A673 (cell line): ENCODE measurements at places on chromosomes 3 and 15.

GRCh38 chr3:119662604-119663373 lies 2.4 kb upstream of the POPDC2 start:
- no peak for DNase-seq

- DNase-seq = no peak
Measured at GRCh38 chr15:96790004-96790403, 459.5 kb downstream of the NR2F2 start.

DNA sequence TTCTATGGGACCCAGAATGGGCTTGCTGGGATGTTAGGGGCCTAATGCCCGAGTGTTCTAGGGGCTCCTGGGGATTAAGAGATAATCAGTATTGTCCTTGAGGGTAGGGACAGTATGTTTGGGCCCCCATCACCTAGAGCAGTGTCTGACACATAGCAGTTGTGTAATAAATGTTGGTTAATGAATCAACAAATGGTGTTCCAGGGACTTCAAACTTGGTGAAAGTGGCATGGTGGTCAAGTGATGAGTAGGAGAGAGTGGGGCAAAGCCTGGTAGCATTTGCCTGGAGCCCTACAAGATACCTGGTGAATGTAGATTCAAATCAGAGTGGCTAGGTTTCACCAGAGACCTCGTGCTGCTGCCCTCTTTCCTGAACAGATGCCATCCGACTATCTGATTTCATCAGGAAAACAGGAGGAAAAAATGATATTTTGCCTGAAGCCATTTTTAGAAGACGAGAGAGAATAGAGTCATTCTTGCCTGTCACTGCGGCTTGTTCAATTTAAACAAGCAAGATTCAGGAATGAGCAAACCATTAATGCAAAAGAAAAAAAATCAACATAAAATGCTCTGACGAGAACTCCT lies 117.3 kb downstream of the RPL22L1 start:
- no peak for DNase-seq

- no peak for DNase-seq
Measured at GRCh38 chr15:36724493-36724892, 145.1 kb downstream of the CDIN1 start.

GRCh38 chr3:133927540-133928066 lies 31.9 kb upstream of the RAB6B start:
- DNase-seq = peak; percentile 69

- no peak for DNase-seq
Measured at GRCh38 chr15:68176601-68177000, 28.5 kb downstream of the CALML4 start.

- DNase-seq = no peak
Measured at GRCh38 chr3:195823280-195823679, 11.6 kb upstream of the MUC4 start.

GRCh38 chr3:13166243-13167063 lies 93.2 kb upstream of the IQSEC1 start:
- no peak for DNase-seq

DNA sequence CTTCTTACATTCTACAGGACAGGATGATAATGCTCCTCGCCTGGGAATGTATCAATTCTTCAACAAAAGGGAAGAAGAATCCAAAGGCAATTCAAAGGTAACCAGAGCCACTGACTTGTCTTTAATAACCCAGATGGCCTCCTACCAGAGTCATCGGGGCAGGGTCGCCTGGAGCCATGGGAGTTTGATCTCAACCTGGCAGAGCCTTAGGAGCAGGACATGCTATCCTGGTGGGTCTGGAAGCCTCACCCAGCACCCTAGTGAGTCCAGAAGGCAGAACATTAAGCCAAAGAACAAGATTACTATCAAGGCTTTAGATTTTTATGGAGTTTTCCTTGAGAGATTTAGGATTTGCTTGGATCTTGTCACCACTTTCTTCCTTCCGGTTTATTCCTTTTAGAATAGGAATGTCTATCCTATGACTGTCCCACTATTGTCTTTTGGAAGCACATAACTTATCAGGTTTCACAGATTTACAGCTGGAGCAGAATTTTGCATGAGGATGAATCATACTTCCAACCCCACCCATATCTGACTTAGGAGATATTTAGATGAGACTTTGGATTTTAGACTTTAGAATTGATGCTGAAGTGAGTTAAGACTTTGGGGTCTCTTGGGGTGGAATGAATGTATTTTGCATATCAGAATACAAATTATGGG lies 330.3 kb upstream of the GOLIM4 start:
- DNase-seq = peak; percentile 31

DNA sequence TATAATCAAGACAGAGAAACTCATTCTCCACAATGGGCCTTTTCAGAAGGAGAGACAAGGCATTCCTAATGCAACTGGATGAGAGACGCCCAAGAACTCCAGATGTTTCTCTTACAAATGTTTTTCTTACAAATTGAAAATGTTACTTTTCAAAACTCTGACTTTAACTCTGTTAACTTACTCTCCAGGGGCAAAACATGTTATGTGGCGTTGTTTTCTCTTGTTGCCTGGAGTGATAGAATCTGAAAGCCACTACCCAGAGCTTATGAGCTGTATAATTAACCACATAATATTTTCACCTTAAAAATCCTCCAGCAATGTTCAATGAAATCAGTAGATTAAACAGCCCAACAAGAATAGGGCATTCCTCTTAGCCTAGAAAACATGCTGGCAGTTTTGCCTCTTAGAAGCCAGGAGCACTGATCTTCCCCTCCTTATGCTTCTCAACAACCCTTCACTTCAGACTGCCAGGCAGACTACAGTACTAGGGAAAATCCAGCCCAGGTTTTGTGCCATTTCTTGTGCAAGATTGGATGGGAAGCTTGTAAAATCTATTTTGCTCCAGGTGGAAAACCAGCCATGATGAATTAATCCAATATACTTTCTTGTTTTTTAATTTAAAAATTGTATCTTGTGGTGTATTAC lies 186.7 kb upstream of the GADL1 start:
- no peak for DNase-seq

- DNase-seq = peak; percentile 67
Measured at GRCh38 chr3:173066044-173067004, 74.7 kb downstream of the SPATA16 start.

DNA sequence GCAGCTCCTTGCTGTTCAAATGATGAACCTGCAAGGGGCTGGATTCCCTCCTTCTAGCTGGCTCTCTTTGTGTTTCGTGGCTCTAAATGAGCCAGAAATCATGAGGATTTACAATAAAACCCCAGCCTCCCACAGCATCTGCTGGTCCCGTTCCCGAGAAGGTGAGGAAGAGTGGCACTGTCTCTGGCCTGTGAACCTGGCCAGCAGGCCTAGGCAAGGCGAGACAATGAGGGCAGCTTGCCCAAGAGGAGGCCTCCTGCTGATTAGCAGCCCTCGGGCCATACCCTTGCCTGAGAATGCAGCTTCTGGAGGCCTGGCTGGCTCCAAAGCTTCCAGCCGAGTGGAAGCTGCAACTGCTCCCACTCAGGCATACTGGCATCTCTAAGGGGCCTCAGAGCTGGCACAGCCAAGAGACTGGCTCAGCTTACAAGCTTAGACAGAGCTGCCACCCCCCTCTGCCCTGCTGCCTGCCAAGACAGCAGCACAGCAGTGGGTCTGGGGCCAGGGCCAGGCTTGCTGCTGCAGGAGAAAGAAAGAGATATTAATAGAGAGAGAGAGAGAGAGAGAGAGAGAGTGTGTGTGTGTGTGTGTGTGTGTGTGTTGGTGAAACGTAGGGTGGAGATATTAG lies 76.5 kb downstream of the HMG20A start:
- peak; percentile 93 for DNase-seq

DNA sequence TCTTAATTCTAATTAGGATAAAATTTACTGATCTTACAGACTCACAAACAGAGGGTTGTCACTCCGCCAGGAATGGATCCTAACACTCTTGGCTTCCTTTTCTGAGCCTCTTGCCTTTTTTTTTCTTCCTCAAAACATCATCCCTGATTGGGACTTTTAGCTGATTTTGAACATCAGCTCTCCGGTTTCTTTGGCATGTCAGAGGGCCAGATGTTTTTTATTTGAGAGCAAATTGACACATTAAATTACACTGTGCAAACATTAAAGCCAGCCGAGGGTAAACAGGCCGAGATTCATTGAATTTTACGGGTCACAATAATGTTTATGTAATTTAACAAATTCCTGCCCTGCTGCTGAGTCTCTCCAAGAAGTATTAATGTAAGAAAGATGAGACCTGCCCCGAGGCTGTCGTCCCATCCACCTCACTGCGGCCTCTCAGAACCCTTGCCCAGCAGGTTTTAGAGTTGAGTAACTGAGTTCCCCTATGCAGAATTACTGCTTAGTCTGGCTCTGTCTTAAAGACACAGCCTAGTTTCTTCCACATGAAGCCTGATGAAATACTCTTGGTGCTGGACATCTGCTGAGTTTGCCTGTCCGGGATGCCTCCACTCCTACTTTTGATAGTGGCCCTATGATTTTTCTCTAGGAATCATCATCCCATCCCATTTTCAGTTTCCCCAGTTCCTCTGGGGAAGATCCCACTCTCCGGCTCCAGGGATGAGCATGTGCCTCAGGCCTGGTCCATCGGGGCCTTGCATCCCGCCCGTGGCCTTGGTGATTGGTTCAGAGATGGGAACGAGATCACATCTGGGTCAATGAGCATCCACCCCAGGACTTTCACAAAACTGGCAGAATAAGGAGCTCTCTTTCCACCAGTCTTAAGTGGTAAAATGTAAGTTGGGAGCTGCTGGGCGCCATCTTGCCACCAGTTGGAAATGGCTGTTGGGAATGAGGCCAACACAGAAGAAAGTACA lies 226.6 kb upstream of the TLE3 start:
- DNase-seq = peak; percentile 87

- peak; percentile 40 for DNase-seq
Measured at GRCh38 chr15:78840661-78841375, 29.6 kb upstream of the ADAMTS7 start.

- no peak for DNase-seq
Measured at GRCh38 chr3:122430371-122430770, 14.5 kb upstream of the WDR5B start.

- no peak for DNase-seq
Measured at GRCh38 chr15:75063338-75063737, 39.9 kb downstream of the PPCDC start.

DNA sequence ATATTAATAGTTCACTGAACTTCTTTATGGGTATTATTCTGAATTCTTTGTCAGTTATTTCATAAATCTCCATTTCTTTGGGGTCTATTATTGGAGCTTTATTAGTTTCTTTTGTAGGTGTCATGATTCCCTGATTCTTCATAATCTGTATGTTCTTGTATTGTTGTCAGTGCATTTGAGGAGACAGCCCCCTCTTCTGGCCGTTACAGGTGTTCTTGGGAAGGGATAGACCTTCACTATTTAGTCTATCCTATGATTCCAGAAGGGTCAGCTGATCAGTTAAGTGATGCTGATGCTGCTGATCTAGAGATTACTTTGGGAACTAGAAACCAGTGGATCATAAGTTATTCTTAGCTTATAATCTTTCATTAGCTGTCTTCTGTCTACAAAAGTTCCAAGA lies 34.9 kb downstream of the TMEM39A start:
- no peak for DNase-seq

GRCh38 chr3:14823393-14823792 lies 4.6 kb downstream of the FGD5 start:
- DNase-seq = no peak

DNA sequence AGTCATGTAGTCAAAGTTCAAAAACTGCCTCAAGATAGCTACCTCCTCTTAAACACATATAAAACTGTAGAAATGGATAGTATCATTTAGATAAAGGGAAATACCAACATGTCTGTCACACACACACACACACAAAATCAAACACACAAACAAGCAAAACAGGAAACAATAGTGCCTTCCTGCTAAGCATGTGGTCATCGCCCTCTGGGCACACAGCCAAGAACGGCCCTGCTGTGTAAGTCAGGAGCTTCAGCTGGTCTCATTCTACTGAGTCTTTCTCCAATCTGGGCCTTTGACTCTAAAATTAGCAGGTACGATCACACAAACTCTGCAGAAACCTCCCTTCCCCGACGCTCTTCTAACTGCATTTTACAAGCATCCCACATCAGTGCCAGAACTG lies 272.2 kb upstream of the CHRNA7 start:
- DNase-seq = peak; percentile 31

DNA sequence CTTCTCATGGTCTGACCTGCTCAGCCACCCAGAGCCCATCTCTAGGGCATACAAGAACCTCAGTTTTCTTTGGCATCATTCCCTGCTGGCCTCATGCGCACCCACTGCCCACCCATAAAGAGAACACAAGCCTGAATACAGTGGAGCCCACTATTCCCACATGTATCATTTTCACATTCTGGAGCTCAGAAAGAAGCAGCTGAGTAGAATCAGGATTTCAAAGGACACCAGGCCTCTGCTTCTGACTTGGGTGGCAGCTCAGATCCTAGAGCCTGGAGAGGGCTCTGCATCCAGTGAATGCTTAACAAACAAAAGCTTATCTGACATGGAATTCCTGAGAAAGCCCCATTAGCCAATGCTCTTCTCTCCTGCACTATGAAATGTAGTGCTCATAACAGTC lies 34.7 kb downstream of the RBP2 start:
- no peak for DNase-seq

DNA sequence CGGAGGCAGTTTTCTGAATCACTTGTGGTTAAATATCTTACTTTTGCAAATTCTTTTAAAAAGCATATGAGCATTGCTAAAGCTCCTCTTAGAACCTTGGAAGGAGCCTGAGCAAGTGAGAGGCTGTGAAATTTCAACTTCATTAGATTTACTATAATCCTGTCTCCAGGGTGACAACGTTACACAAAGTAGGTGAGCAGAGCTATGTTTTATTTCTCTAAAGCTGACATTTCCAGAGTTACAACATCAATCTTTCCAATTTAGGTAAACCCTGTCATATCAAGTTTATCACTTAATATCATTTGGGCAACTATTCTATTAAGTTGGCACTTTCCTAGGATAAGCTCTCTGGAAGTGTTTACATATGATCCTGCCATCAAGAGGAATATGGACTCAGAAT lies 544.9 kb upstream of the CBLB start:
- no peak for DNase-seq

DNA sequence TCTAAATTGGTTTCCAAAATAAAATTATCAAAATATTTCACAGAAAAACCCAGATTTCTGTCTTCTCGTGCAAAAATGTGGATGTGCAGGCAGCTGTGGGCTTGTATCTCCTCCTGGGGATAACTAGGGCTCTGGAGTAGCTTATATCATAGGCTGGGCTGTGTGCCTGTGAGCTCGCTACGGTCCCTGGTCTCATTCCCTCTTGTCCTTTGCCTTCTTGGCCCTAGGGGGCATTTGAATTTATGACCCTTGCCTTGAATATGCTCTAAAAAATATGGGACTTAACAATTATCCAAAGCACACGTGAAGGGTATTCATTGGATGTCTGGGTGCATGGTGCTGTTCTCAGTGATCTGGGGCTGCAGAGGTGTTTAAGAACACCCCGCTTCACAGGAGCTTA lies 132.6 kb downstream of the PDZRN3 start:
- no peak for DNase-seq

- DNase-seq = no peak
Measured at GRCh38 chr3:127147291-127147885, 45.5 kb upstream of the PRR23E start.

GRCh38 chr15:82847703-82848102 lies 38.3 kb downstream of the WHAMM start:
- DNase-seq = no peak
